Urinary bladder (tissue), 4 donors: ENCODE measurements at places on chromosomes 3 and 15. TPM values are rescaled to one million over a fixed set of nuclear protein-coding genes. Genes with fewer than 3 reads are reported as not detected.

DNA sequence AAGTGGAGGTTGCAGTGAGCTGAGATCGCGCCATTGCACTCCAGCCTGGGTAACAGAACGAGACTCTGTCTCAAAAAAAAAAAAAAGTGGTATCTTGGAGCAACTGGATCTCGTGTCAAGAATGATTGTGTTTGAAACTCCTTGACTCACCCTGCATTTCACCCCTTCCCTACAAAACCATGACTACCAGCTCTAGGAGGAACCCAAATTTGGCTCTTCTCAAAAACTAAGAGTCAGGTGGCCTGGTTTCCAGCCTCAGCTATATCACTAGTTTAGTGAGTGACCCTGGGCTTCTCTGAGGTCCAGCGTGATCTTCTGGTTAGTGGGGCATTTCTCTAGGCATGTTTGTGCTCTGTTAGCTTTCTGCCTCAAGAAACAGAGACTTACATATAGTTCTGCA, 222.1 kb downstream of the FAM43A start:
- DNase-seq = no peak

DNA sequence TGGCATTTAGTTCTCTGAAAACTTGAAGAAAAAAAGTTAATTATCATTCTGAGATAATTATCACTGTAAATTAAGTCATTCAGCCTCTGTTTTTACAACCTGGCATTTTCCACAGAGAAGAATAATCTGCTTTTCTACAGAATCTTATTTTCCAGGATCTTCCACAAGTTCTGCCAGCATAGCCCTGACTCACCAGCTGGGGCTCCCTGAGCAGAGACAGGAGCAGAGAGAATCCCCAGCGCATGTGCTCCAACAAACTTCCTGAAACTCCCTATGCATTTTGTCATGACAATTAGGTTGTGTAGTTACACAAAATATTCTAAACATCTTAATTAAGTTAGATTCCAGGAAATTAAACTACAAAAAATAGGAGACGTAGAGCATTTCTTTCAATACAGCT, 32.1 kb upstream of the TMEM207 start:
- no peak for DNase-seq

- no peak for DNase-seq
Measured at GRCh38 chr15:92074101-92074500, 220.6 kb downstream of the SLCO3A1 start.

GRCh38 chr15:65923264-65923663, 54.0 kb downstream of the RAB11A start:
- no peak for DNase-seq

DNA sequence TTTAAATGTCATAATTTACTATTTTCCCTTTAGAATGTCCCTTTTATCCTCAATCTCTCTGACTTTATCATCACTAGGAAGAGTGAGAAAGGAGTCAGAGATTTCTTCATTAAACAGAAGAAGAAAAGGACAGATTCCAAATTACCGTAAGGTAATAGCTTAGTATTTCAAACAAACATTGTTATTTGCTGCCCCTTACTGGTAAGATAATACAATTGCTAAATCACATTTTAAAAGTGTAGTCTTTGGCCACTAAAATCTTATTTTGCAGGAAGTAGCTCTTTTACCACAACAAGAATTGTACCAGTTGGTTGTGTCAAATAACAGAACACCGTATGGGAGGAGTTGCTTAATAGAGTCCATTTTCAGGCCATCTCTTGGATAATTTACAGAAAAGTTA, 53.7 kb downstream of the CGGBP1 start:
- DNase-seq = no peak

DNA sequence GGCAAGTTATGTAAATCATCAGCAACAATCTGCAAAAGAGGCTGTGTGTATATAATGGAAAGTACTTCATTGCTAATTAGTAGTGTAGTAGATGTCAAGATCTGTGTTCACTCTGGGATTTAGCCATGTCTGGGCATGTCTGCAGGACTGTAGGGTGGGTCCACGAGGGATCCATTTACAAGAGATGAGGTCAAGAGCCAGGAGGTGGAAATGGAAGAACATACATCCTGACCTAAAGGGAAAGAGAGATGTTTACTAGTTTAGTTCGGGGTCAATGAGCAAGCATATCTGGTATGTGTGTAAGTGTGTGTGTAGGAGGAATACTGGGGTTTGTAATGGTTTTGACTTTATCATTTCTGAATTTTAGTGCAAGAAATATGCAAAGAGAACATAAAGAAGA, 171.5 kb upstream of the NANOGP8 start:
- no peak for DNase-seq

GRCh38 chr3:126549861-126550487, 8.8 kb downstream of the C3orf22 start:
- DNase-seq = no peak

- DNase-seq = no peak
Measured at GRCh38 chr15:62135532-62136134, 29.5 kb downstream of the C2CD4B start.

DNA sequence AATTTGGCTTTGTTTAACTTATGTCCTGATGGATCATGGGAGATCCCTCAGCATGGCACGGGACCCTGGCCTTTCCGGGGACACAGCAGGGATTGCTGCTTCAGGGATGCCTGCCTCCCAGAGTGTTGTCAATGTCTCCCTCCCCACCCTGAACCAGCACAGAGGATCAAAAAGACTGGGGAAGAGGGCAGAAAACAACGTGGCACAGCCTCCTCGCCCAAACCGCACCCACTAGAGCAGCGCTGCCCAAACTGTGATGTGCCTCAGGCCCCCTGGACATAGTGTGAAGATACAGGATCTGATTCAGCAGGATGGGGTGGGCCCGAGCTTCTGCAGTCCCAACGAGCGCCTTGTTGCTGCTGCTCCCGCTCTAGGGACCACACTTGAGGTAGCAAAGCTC, 34.5 kb downstream of the SLC6A20 start:
- no peak for DNase-seq

- DNase-seq = no peak
Measured at GRCh38 chr3:152713989-152714388, 120.9 kb upstream of the P2RY1 start.

DNA sequence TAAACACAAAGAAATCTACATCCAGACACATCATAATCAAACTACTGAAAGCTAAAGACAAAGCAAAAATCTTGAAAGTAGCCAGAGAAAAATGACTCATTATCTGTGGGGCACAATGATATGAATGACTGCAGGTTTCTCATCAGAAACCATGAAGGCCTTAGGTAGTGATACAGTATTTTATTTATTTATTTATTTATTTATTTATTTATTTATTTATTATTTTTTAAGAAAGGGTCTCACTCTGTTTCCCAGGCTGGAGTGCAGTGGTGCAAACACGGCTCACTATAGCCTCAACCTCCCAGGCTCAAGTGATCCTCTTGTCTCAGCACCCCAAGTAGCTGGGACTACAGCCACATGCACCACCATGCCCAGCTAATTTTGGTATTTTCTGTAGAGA, 15.2 kb downstream of the CCK start:
- no peak for DNase-seq

- DNase-seq = no peak
Measured at GRCh38 chr15:30921106-30921505, 17.4 kb downstream of the FAN1 start.

DNA sequence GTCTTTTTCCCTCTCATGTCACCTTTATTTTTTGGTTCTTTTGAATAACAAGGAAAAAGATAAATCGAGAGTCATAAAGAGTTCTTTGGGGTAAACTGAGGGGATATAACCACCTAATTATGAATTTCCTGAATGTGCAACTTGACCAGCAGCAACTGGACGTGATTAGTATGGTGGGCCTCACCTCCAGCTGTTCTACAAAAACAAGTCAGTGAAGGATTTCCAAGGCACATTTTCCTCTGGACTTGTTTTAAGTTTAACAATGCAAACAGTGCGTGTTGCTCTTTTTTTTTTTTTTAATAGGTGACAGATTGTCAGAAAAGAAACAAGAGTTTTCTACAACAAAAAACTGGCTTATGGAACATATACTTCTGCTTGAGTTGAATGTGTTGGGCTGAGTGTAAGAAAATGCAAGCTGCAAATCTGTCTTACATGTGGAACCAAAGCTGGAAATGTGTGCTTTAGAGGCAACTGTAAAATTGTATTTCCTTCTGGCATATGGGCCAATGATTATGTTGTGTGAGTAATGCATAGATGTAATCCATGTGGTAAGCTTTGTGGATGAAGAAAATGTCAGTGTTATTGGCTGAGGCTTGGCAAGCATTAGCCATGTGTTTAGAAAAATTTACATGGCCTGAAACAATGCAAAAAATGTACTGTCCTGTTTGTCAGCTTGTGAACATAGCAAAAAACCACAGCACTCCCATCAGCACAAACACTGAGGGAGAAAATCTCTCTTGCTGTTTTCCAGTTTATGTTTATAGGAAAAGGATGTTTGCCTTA, 44.5 kb upstream of the FNDC3B start:
- DNase-seq = no peak

DNA sequence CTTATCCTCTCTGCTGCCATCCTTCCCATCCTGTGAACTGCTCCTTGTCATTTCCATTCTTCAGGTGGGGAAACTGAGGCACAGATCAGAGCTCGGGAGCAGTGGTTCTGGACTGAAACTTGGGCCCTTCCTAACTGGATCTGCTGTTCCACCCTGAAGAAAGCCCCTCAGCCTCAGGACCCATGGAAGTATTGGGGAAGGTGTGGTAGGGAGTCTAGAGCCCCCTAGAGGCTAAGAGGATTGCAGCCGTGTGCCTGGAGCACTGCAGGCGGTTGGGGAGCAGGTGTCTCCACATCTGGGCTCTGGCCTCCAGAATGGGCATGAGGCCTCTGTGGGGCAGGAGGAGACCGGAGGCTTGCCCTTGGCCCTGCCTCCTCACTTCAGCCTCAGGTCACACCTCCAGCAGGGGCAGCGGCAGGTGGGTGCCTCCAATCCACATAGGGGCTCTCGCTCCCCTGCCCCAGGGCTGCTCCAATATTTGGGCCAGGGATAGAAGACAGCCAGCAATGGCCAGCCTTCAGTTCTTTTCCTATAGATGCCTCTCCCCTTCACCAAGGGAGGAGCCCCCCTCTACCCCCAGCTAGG, 28.1 kb downstream of the DNAJB8 start:
- DNase-seq = no peak

DNA sequence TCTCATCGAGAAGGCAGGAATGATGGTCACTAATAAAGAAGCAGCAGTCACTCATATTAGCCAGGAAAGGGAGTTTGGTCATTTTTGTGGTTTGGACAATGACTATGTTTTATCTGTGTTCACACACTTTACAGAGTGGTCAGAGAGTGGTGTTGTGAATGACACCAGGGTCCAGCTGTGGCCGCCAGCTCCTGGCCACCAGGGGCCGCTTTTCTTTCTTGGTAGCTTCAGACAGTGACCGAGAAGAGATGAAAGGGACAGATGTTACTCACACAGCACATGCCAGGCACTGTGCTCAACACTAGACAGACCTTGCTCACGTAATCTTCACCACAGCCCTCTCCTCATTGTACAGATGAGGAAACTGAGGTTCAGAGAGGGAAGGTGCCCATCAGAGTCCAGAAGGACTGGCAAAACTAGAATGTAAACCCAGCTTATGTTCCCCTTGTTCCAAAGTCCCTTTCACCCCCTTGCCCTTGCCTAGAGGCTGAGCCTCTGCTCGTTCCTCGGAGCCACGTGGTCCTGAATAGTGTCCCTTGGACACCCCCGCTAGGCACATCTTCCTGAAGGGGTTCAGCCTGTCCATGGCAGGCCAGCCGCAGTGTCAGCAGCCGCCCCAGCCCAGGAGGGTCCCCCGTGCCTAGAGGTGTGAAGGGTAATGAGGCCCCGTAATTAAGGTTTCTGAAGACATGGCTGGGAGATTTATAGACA, 55.6 kb downstream of the CYP11A1 start:
- no peak for DNase-seq

- no peak for DNase-seq
Measured at GRCh38 chr3:188421151-188421821, 267.3 kb downstream of the LPP start.

- no peak for DNase-seq
Measured at GRCh38 chr3:12758025-12758781, 856 bp downstream of the TMEM40 start.

DNA sequence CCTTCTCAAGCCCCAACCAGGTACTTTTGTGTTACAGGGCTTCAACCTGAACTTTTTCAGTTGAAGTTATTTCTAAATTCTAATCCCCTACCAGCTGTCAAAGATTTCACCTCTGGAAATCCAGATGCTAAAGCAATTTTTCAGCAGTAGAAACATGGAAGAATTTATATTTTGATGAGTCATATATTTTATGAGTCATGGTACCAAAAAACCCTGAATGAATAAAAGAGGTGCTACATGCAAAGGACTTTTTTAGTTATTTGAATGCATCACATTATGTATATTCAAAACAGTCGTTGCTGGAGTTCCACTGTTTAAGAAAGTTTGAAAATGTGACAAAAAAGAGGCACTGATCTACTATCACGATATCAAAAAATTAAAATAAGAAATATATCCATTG, 96.0 kb upstream of the ZNF385D start:
- DNase-seq = no peak

GRCh38 chr3:117398141-117398899, 688.7 kb downstream of the TUSC7 start:
- no peak for DNase-seq

- DNase-seq = peak; percentile 28
Measured at GRCh38 chr15:40506964-40507571, 36.3 kb downstream of the CHST14 start.

DNA sequence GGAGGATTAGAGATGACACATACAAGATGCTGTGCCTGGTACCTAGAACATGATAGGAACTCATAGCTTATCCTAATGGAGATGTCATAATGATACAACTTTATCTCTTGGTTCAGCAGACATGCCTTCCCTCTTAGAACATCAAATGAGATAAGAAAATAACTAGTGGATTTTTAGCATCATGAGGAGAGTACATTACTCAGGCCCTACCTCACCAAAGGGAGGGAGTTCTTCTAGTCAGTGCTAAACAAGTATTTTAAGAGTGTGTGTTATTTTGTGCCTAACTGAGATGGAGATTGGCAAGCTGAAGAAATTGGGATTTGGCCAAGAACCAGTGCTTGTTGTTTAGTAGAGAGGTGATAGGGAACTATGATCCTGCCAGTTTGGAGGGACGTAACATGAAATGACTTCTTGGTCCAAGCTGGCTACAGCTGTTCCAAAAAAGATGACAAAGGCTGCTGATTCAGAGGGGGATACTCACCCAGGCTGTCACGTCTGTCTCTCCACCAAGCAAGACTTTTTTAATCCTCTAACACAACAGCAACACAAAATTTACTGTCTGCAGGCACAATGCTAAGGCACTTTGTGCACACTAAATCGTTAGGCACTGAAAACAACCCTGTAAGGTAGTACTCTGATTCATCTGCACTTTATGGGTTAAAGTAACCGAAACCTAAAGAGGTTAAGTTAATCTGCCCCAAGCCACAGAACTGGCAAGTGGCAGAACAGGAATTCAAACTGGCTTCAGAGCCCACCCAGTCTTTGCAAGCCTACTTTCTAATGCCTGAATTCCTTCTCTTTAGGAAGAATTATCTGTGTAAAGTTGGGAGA, 126.5 kb downstream of the CMSS1 start:
- DNase-seq = no peak

Gene CADPS
- 19.2 TPM for total RNA-seq

Gene NRG4
- 6.1 TPM for total RNA-seq

Gene GABRR3
- total RNA-seq = 0.11 TPM

Gene SCAMP5
- 6.9 TPM for total RNA-seq

Gene ZNF774
- total RNA-seq = 3.3 TPM

Gene KBTBD8
- total RNA-seq = 3.8 TPM

Gene APEH
- total RNA-seq = 51.4 TPM

Gene SEMA5B
- total RNA-seq = 10.8 TPM

Gene TICRR
- total RNA-seq = 2.9 TPM
